CD4-positive, alpha-beta T cell treated with Interleukin-1 beta for 1 hour (primary cell): ENCODE measurements at places on chromosomes 5 and 9.

DNA sequence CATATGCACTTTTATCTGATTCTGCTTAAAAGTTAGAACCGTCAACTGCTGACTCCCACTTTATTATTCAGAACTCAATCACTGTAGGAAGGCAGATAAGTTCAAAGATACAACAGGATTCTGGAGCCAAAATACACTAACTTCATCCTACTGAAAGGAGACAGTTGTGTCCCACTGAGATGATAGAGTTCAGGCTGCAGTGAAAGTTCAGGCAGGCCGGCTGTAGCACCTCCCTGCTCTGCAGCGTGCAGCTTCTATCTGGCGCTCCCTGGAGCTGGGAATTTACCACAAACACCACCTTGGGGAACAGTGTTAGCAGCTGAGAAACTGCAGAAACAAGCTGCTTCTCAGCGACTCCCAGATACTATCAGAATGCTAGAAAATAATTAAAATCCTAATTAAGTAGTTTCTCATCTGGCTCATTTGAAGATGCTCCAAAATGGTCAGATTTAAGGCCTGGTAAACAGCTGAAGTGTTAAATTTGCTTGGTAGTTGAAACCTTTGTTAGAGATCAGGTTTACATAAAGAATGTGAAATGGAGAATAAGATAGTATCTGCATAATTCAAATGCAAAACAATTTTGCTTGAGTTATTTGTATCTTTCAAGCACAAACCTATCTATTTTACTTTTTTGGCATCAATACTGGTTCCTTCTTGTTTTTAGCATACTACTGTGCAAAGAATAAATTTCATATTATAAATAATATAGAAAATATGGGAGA, 52.3 kb upstream of the CNTLN start:
- no peak for DNase-seq

DNA sequence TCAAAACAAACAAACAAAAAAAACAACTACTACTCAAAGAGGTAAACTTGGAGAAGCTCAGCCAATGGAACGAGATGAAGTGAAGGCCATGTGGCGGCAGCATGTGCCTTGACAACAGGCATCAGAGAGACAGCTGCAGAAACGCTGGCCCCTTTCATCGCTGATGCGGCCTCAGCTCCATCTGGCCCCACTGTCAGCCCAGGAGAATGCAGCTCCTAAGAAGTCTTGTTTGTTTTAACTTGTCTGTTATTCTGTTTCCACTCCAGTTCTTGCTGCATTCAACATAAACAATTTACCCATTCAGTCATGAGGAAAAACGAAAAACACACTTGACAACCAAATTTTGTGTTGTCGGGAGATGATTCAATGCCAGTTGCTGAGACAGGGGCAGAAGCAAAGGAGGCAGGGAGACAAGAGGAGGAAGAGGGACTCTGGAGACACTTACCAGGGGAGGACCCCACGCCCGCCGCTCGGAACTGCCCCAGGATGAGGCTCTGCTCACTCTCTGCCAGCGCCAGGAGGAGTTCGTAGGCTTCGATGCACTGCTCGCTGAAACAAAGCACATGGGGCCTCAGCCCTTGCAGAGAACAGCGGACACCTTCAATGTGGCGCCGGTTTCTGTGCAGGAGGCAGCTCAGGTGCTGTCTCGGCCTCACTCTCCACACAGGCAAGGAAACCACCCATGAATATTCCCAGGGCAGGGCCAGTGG, 91.2 kb downstream of the DCP2 start:
- DNase-seq, result no peak

- DNase-seq, result no peak
Observed at GRCh38 chr5:30337084-30337573, 856.4 kb upstream of the CDH6 start.

- no peak for DNase-seq
Observed at GRCh38 chr5:66628561-66628960, 32.4 kb downstream of the MAST4 start.

DNA sequence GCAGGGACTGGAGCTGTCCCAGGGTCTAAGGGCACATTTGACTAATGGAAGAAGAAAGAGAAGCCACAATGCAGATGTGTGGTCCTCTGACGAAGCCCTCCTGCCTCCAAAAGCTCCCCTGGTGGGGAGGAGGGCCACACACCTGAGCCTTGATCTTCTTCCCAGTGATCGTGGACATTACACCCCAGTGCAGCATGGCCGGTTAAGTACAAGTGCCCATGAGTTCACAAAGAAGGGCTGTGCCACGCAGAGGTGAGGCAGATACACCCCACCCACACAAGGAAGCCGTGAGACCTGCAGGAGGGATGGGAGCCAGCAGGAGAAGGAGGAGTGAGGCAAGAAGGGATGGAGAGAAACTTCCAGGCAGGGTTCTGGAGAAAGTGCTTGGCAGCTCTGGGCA, 199.0 kb upstream of the MVB12B start:
- no peak for DNase-seq

DNA sequence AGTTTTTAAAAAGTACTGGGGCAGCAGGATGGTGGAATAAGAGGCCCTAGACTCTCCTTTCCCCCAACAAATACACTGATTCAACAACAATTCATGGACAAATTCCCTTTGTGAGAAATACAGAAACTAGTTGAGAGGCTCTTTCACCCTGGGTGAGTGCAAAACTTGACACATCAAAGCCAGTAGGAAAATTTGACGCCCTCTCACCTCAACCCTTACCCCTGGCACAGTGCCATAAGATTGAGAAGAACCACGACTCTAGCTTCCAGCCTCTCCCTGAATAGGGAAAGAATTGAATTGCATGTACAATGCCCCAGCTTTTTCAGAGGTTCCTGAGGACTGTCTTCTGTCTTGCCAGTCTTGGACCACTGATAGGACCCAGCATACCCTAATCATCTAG, 12.3 kb downstream of the KIF4B start:
- DNase-seq, result no peak

- DNase-seq, result no peak
Observed at GRCh38 chr9:124760719-124761118, 10.4 kb downstream of the NR6A1 start.

DNA sequence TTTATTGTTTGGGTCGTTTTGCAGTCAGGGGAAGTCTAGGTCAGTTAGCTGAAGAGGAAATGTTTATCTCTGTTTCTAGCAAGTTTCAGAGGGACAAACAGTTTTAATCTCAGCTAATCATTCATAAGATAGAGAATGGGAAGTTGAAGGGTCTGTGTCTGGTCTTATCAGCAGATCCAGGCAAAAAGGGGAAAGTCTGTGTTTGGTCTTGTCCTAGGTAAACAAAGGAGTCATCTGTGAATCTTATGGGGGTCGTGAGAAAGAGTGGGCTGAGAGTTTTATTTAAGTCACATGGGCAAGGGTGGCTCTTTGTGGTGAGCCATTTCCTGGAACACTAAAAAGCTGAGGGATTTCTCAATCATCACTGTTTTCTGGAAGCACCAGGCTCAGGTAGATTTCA, 5.6 kb upstream of the SNCAIP start:
- DNase-seq, result no peak

GRCh38 chr9:1284727-1285126, 234.6 kb downstream of the DMRT2 start:
- DNase-seq, result no peak

GRCh38 chr9:32423371-32423770, 38.9 kb downstream of the ACO1 start:
- DNase-seq, result no peak

- no peak for DNase-seq
Observed at GRCh38 chr5:115772731-115773475, 43.6 kb downstream of the CDO1 start.

DNA sequence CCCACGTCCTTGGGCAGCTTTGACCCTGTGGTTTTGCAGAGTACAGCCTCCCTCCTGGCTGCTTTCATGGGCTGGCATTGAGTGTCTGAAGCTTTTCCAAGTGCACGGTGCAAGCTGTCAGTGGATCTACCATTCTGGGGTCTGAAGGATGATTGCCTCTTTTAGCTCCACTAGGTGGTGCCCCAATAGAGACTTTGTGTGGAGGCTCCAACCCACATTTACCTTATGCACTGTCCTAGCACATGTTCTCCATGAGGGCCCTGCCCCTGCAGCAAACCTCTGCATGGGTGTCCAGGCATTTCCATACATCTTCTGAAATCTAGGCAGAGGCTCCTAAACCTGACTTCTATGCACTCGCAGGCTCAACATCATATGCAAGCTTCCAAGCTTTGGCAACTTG, 644.2 kb upstream of the CDH9 start:
- DNase-seq, result no peak

DNA sequence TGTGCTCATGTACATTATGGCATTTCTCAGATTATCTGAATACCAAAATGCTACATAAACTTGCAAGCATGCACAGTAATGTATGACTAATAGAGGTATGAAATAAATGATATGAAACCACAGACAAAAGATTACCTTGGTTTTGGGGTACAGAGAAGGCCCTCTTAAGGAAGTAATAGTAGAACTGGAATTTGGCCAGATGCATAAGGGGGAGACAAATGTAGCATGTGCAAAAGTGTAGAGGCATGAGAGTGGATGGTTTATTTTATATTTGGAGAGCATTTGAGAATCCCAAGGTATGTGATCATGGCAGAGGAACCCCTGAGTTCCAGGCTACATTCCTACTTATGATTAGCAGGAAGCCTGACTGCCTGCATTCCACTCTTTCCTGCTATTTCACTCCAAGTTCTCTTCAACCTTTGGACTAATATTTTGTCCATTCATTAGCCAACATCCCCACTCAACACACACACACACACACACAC, 74.2 kb downstream of the MAMDC2 start:
- no peak for DNase-seq

- no peak for DNase-seq
Observed at GRCh38 chr9:135970128-135970815, 9.1 kb upstream of the UBAC1 start.

DNA sequence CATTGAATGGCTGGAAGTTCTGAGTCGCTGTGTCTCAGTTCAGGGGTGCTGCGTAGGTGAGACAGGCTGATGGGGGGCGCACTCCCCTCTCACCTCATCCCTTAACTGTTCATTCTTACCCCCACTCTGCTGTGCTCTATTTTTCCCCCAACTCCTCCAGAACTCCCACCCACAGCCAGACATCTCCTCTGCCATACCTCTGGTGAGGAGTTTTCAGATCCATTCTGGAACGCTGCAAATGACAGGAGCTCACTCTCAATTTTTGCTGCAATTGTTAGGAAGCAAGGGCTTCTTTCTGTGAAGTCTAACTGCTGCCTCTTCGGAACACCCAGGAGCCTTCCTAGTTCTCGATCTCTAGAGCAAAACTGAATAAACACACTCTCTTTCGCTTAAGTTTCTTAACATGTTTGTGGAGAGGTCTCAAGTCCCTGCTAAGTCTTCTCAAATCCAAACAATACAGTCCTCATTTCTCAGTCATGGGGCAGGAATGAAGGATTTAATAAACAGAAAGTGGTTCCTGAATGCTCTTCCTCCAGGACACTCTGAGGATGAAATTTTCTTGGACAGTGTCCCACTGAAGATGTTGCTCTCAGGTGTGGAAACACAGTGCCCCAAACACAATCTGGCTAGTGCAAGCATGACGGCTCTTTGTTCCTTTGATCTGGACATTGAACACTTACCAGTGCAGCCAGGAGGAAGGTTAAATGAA, 387.7 kb downstream of the KDM4C start:
- no peak for DNase-seq

DNA sequence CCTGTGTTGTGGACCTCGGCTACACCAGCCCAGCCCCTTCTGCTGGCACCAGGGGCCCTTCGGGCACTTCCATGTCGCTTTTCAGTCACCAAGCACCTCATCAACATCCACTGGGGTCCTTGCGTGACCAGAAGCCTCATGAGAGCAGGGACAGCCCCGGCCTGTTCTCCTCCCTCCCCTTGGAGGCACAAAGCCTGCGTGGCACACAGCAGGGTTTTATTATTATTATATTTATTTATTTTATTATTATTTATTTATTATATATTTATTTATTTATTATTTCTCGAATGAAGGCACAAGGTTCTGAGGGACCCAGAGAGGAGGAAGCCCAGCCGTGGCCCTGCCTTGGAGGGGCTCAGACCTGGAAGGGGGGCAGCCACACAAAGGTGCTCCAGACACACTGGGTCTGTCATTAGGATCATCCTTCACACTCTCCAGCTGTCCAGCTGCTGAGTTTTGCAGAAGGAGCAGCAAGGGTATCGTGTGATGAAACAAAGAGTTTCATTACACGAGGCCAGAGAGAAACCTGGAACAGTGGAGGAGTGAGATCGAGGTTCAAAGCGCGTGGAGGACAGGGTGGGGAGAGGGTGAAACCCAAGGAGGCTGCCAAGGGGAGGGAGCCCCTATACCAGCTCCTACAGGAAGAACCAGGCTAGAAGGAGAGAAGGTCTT, 5.2 kb downstream of the VAV2 start:
- no peak for DNase-seq

- no peak for DNase-seq
Observed at GRCh38 chr9:124522121-124523098, 15.2 kb upstream of the NR5A1 start.

GRCh38 chr5:66639037-66639436, 42.8 kb downstream of the MAST4 start:
- DNase-seq, result no peak

DNA sequence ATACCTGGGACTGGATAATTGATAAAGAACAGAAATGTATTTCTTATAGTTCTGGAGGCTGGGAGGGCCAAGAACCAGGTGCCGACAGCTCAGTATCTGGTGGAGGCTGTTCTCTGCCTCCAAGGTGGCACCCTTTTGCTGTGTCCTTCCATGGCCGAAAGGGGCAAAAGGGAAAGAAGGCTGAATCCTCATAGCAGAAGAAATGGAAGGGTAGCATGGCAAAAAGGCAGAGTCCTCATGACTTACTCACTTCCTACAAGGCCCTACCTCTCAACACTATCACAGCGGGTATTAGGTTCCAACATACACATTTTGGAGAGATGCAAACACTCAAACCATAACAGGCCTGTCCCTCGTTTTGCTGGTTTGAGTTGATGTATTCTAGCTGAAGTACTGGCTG, 25.1 kb upstream of the MED10 start:
- DNase-seq, result no peak

DNA sequence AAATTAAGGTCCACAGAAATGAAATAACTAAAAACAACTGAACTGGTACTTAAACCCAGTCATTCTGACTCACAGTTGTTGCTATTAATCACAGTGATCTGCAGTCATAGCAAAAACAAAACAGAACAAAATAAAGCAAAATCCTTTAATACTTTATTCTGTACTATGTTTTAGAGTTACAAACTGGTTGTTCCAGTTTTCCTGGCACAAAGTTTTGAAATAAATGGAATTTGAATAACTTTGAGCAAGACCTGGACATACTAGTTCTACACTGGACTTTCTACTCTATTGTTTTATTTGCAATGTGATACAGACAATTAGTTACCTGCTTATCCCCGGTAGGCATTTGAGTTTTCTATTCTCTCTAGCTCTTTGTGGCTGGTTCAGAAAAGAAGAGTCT, 147.9 kb downstream of the DMRT2 start:
- DNase-seq, result no peak
